ENCODE measurements at places on chromosomes 1 and 21.

GRCh38 chr1:10892138-10893065 is 96.0 kb upstream of the CASZ1 start:
- DNase-seq: no peak

DNA sequence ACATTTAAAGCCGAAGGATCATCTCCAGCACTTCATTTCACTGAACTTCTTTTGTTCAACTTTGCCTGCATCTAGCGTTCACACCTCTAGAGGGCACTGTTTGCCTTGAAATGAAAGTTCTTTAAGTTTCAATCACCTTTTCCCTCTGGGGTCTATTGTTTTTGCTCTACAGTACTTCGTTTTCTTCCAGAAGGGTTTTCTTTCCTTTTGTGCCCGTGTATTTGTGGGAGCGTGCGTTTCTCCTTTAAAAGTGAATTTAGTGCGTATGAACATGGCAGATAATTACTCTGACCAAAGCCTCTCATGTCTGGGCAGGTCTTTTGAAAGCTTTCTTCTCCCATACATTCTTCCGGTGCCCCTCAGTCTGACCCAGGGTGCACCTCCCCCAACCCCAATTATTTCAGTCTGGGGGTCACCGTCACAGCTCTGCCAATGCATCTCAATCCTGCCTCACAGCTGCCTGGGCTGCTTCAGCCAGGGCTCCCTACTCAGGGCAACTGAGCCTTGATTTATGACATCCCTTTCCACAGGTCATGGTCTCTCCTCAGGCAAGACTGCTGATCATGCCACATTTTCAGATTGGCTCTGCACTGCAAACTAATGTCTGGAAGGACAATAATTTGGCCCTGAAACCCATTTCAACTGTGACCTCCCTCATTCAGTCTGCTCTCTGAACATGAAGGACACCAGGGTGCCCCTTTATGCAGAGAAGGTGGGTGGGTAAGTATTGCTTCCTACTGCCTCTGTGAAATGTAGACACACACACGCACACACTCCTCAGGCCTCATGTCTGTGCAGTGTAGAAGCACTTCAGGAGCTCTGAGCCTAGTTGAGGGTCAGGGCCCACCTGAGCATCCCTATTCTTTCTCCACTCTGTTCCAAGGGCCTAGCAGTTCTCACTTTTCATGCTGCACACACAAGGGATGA is 88.6 kb downstream of the NUF2 start:
- DNase-seq: peak; percentile 12

- no peak for DNase-seq
Observed at GRCh38 chr1:173421286-173421685, 55.8 kb upstream of the PRDX6 start.

DNA sequence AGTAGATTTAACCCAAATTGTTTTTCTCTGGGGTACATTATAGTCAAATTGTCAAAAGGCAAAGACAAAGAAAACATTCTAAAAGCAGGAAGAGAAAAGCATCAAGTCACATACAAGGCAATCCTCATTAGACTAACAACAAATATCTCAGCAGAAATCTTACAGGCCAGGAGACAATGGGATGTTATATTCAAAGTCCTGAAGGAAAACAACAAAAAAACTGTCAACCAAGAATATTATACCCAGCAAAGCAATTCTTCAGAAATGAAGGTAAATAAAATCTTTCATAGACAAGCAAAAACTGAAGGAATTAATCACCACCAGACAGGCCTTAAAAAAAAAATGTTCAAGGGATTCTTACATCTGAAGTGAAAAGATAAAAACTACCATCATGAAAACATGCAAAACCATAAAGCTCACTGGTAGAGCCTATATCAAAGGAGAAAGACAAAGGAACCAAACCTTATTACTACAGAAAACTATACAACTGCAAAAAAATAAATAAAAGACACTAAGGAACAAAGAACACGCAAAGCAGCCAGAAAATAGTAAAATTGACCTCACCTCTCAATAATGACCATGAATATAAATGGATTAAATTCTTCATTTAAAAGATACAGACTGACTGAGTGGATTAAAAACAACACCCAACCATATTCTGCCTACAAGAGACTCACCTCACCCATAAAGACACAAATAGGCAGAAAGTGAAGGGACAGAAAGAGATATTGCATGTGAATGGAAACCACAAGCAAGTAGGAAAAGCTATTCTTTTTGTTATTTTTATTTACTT is 113.8 kb upstream of the ZC3H11B start:
- no peak for DNase-seq

- DNase-seq: no peak
Observed at GRCh38 chr1:57770236-57770635, 346.4 kb upstream of the DAB1 start.

DNA sequence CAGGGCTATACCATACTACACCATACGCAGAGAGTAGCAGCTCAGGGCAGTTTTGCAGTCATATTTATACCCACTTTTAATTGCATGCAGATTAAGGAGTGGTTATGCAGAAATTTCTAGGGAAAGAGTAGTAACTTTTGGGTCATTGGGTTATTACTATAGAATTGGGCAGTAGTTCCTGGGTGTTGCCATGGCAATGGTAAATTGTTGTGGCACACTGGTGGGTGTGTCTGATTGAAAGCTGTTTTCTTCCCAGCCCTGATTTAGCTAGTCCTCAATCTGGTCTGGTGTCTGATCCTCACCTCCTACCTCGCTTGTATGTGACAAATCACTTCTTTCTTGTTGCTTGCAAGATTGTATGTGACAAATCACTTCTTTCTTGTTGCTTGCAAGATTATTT is 30.5 kb downstream of the CYP4A11 start:
- no peak for DNase-seq

- no peak for DNase-seq
Observed at GRCh38 chr1:110424699-110425611, 17.5 kb upstream of the LAMTOR5 start.

- DNase-seq: no peak
Observed at GRCh38 chr1:38151399-38151798, 104.8 kb upstream of the POU3F1 start.

Data from activated T-cell treated with anti-CD3 and anti-CD28 coated beads for 24 hours (primary cell).